ENCODE measurements at places on chromosomes 1 and 21.

DNA sequence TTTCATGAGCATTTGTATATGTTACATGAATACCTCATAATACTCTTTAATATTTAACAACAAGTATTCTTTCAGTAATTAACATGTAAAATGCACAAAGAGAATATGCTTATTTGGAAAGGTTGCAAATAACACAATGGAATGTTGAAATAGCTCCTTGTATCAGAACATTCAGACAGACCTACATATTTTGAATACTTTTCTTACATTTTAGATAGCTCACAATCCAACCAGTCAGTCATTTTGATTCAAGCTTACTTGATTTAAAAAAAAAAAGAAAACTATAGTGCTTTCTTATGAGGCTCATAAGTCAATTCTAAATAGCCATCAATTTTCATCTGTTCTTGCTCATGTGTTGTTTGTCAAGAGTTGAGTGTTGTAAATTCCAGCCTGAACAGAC is 518.8 kb downstream of the ADGRL2 start:
- DNase-seq = no peak

- no peak for DNase-seq
Observed at GRCh38 chr1:57423135-57423655, 665 bp downstream of the DAB1 start.

DNA sequence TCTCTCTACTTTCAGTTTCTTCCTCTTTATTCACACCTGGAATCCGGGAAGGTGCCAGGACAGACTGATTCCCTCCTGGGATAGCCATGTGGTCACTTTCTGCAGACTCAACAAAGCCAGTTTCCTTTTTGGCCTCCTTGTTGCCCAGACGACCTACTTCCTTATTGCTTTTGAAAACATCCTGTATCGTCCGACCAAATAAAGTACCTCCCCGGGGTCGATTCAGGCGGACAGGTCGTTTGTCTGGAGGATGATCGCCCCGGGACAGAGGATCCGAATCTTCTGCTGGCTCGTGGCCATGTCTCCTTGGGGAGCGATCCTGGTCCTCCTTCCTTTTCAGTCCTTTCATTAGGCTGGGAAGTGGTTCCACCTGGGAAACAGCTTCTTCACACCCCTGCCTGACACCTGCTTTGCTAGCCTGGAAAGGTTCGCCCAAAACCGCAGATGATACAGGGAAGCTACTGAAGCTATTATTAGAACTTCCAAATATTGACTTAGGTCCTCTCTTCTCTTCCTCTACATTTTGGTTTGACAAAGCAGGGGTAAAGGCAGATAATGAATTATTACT is 1.2 kb downstream of the MCM3AP start:
- no peak for DNase-seq

DNA sequence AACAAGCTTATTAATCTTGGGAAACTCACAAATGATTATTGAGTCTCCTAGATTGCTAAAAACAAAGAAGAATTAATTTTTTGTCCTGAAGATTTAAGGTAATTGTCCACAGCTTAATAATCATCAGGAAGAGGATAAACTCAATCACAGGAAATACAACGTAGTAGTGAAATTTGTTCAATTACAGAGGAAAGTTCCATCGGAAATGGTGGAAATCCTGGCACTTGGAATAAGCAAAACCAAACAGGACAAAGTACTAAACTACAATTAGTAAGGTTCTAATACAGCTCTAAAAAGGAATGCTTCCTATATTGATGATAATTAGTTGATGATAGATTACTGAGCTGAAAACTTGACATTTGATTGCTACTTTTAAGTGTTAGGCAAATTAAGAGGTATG is 485.4 kb downstream of the USP25 start:
- no peak for DNase-seq

- DNase-seq = no peak
Observed at GRCh38 chr1:196607981-196608380, 259 bp downstream of the KCNT2 start.

GRCh38 chr1:101769520-101769919 is 227.2 kb downstream of the OLFM3 start:
- DNase-seq = no peak

- no peak for DNase-seq
Observed at GRCh38 chr1:208433086-208433485, 188.9 kb upstream of the PLXNA2 start.

DNA sequence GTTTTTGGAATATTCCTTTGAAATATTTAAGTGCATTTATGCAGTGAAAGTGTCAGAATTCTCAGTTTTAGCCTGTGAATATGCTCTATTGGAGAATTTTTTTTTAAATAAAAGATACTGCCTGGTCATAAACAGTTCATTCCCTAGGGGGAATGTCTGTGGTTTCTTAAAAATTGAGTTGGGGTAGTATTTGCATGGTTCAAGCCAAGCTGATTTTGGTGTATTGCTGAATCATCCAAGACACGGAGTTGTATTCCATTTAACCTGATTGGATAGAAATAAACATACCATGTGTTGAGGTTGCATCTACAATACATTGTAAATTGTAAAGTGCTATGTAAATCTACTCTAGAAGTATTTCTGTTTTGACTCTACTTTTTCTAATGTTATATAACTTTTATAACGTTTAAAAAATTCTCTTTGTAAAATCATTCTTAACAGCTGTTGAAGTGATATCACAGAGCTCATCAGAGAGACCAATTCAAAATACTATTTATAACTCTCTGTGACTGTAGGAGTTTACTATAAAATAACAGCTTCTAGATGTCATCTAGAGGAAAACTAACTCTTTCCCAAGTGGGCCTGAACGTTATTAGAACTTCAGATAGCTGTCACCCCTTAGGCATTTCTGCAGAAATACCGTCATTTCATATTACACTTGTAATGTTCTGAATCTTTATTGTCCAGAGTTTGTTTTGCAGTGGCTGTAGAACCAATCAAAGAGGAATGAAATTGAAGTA is 199.1 kb downstream of the USP25 start:
- no peak for DNase-seq

GRCh38 chr1:50272912-50273311 is 150.3 kb downstream of the DMRTA2 start:
- no peak for DNase-seq

DNA sequence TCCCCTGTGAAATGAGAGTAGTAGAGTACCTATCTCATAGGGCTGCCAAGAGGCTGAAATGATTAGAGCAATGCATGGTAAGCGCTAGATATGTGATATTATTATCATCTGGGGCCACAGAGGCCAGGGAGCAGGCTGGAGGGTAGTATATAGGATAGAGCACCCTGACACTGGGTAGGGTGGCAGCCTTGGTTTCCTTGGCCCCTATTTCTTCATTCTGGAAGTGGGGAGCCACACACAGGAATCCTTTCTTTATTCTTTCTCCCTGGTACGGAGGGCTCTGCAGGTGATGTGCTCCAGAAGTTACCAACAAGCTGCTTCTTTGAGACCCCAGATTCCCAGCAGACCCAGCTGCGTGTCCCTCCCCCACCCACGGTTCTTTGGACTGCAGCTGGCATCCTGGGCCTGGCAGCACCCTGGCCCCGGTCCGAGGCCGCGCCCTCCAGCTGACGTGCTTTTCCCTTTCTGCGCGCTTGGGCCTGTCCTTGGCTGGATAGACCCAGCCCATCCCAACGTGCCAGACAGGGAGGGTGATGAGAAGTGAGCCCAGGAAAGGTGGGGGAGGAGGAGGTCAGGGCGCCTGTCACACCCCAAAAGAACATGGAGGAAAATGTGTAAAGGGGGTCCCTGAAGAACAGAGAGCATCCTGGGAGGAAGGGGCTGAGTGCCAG is 18.2 kb downstream of the INAVA start:
- DNase-seq = no peak

DNA sequence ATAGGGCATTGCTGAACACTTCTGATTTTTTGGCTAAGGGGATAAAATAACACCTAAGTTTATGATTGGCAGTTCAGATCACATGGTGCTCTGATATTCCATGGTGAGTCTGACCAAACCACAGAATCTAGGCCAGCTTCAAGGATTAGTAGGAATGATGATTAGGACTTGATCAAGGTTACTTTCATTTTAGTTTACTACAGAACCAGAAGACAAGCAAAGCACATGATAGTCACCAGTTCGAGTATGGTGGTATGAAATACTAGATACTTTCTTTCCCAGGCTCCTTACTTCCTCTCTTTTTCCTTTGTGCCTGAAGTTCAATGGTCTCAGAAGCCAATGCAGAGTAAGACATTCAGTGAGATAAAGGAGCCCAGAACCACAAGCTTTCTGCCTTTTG is 26.6 kb downstream of the S100A10 start:
- DNase-seq = no peak

GRCh38 chr1:24727501-24728216 is 17.6 kb upstream of the CLIC4 start:
- no peak for DNase-seq

DNA sequence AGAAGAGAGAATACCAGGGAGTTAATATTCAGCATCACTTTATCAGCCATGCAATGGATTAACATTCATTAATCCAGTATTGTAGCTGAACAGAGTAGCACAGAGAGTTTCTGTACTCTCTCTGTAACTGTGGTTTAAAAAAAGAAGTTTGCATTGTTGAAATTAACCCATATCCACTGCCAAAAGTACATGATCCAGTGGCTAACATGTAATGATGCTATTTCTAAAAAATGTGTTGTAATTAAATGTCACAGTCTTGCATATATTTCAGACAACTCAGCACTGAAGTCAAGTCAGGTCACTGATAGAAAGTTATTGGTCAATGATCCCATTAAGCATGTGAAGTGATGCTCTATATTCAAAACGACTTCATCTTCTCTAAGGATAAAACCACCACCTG is 141.3 kb downstream of the NRIP1 start:
- no peak for DNase-seq

DNA sequence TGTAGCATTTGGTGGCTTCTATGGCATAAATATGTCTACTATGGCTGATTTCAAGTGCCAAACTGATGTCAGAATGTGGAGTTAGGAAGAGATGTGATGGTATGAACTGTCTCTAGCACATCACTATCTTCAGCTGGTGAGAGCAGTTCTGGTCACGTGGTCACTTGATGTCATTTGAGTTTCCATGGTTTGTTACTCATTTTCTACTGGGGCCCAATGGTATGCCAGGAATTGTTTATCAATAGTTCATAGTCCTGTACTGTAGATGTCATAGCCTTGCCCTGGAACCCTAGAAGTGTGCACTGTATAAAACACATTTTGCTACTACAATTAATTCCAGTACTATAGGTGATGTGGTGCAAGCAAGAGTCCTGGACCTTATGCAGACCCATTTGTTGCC is 153.7 kb downstream of the PDE4B start:
- DNase-seq = no peak

GRCh38 chr1:186404454-186405051 is 28.9 kb downstream of the ODR4 start:
- no peak for DNase-seq

- DNase-seq = no peak
Observed at GRCh38 chr1:224957696-224958095, 28.2 kb downstream of the DNAH14 start.

GRCh38 chr1:221916176-221916575 is 174.3 kb upstream of the DUSP10 start:
- DNase-seq = no peak

DNA sequence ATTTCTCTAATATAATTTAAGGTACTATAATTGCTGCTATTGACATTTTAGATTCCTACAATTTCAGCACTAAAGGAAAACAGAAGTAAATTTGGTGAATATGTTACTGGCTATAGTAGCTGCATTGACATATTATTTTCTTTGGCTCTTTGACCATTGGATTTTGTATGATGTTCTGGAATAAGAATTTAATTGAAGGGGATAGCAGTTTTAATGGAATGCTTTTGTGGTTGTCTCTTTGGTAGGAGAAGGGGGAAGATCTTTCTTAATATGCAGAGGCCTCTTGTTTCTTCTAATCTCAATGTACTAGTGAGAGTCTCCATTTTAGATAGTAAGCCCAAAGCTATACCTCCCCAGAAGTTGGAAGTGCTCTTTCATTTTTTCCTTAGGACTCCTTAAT is 6.9 kb downstream of the DTL start:
- no peak for DNase-seq

DNA sequence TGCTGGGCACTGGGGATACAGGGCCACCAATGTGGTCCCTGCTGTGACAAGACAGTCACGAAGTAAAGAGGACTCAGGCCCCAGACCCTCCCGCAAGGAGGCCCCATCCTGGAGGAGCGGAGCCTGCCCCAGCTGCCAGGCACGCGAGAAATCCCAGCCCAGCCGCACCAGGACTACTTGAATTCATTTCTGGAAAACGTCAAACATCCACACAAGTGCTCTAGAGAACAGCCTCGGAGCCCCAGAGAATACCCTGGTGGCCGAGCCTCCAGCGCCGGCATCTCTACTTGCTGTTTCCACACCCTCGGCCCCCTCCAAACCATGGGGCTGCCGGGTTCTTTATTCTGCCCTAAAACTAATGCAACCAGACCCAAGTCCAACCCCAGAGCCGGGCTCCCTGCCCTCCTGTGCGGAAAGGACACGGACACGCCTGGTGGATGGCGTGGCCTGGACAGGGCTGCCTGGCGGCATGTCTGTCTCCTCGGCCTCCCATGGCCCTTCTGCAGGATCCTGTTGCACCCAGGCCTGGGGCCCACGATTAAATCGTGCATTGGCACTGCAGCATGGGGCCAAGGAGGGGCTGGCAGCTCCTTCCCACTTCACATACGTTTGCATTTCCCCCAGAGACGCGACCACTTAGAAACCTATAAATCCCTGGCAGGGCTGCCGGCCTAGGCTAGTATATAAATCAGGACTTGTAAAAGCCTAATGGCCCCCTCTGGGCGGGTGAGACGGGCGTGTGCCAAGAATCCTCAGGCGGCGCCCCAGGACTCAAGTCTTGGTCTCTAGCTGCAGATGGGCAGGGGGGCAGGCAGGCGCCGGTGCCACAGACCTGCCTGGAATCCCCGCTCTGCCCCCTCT is 41.2 kb downstream of the DMRTB1 start:
- no peak for DNase-seq

GRCh38 chr1:162141281-162142054 is 72.0 kb downstream of the NOS1AP start:
- DNase-seq = no peak

DNA sequence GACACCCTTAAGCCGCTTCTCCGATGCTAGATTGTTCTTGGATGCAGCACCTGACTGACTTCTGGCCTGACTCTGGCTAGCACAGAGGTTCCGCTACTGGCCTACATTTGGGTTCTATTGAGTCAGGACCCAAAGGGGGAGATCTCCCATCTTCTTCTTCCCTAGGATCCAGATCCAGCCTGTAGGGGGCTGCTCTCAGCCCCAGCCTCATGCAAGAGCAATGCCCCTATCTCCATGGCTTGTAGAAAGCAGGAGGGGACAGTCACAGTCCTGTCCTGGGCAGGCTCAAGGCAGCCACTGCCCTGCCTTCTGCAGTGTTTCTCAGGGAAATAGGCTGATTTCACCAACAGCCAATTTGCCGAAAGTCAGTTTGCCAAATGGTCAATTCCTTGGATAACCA is 6.3 kb upstream of the ADAR start:
- DNase-seq = no peak

Data from activated T-cell treated with anti-CD3 and anti-CD28 coated beads for 48 hours (primary cell).